ENCODE measurements at places on chromosomes 5 and 9.

DNA sequence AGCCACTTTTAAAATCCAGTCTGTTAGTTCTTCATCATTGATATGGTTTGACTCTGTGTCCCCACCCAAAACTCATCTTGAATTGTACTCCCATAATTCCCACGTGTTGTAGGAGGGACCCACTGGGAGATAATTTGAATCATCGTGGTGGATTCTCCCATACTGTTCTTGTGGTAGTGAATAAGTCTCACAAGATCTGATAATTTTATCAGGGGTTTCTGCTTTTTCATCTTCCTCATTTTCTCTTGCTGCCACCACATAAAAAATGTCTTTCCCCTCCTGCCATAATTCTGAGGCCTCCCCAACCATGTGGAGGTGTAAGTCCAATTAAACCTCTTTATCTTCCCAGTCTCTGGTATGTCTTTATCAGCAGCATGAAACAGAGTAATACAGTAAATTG is 26.9 kb upstream of the SH3TC2 start:
- DNase-seq: no peak

GRCh38 chr5:43256261-43256966 is 56.8 kb downstream of the HMGCS1 start:
- no peak for DNase-seq

DNA sequence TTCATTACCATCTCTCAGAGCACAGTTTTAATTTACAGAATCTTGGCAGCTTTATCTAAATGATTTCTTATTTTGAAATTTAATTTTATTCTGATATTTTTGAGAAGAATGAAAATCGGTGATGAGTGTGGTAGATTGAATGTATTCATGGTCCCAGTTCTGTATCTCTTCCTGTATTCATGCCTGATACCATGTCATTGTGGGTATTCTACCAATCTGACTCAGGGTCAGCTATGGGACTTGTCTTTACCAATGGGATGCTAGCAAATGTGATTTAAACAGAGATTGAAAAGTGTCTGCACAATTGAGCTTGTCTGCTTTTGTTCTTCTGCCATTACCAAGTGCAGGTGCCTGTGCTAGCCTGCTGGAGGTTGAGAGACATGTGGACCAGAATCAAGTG is 17.8 kb upstream of the ZNF618 start:
- DNase-seq: no peak

GRCh38 chr5:171470420-171470819 is 51.0 kb downstream of the FGF18 start:
- DNase-seq: no peak

GRCh38 chr5:86878250-86878649 is 260.5 kb downstream of the COX7C start:
- DNase-seq: no peak

DNA sequence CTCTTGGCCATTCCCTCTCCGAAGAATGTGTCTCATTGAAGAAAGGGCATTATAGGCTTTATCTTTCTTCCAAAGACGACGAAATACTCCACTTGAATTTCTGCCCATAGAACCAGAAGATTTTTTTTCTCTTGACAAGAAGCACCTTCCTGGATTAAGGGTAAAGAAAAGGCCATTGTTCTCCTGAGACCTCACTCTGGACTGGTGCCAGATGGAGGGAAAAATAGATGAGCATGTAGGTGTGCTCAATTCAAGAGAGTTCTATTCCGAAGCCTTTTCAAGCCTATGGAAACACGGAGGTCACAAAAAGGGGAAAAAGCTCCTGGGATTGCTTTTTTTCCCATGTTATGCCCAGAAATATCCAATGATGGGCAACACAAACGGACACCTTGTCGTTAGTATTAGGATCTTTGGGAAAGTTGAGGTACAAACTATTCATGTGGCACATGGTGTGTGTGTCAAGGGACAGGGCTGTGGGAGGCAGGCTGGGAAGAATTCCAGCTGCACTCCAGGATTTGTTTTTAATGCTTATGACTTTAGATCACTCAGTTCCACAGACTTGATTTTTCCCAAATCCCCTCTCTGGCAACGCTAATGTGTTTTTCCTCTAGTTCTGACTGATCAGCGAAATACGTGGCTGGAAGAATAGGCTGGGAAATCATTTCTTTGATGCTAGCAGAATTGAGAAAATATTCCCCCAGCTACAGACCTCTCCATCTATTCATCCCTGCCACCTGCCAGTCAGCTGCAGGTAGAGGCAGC is 89.9 kb downstream of the SIL1 start:
- DNase-seq: peak; percentile 38

GRCh38 chr5:112689155-112689909 is 48.4 kb upstream of the APC start:
- DNase-seq: no peak

GRCh38 chr9:89006267-89006666 is 15.0 kb downstream of the S1PR3 start:
- DNase-seq: peak; percentile 15

GRCh38 chr9:136377341-136378169 is 4.1 kb upstream of the CARD9 start:
- no peak for DNase-seq

DNA sequence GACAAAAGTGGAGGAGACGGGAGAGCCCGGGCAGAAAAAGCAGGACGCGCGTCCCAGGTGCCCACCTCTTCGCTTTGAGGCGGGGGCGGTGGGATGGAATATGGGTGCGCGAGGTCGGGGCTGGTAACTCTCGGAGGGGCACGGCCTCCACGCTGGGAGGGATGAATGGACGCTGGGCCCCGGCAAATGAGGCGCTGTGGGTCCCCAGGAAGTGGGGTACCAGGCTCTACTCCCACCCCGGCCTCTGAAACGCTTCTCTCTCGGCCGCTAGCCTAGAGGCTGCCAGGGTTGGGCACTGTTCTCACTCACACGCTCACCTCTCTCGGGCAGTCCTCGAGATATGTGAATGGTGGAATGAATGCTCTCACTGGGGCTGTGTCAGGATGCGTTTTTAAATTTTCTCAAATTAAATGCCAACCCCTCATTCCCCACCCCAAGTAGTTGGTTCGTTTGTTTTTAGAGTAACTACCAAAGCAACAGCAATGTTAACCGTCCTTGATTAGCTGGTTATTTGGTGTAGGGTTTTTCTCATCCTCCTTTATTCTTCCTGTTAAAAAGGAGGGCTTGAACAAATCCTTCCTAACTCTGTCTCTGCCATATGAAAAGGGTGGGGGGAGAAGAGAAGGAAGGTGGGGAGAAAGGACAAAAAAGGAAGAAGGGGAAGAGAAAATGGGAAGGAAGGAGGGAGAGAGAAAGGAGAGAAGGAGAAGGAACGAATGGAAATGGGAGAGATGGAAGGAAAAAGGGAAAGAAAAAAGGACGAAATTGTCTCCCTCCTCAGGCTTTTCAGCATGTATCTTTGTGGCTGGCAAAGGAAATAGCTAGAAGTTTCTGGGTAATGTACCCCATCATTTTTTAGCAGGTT is 1.3 kb upstream of the EBF1 start:
- DNase-seq: no peak

DNA sequence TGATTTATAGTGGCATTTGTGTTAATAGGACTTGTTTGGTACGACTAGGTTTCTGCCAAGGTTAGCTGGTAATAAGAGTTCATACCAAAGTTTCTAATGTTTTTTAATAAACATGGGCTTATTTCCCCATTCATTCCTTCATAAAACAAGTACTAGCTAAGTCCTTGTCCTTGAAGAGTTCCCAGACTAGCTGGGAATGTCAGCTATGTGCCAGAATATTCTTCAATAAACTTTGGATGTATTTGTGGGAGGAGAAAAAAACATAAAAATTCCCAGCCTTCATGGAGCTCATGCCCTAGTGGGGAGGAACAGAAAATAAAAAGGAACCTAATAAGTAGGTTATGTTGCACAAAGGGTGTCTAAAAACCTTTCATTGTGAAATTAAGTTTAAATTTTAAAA is 176.9 kb downstream of the DENND1A start:
- DNase-seq: no peak

DNA sequence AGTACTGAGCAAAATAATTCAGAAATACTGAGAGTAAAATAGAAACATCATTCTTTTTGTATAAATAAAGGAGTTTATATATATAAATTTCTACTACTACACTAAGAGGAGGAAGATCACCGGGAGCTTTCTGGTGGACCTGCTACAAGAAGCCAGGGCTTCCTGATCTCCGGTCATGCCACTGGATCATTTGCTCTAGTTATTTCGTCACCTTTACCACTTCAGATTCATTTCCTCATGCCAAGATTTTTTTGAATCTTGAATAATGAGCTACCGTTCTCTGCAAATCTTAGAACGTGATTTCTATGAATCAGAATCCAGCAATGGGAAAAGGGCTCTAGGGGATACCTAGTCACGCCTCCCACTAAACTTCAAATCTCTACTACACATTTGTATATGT is 51.9 kb upstream of the TBC1D9B start:
- no peak for DNase-seq

DNA sequence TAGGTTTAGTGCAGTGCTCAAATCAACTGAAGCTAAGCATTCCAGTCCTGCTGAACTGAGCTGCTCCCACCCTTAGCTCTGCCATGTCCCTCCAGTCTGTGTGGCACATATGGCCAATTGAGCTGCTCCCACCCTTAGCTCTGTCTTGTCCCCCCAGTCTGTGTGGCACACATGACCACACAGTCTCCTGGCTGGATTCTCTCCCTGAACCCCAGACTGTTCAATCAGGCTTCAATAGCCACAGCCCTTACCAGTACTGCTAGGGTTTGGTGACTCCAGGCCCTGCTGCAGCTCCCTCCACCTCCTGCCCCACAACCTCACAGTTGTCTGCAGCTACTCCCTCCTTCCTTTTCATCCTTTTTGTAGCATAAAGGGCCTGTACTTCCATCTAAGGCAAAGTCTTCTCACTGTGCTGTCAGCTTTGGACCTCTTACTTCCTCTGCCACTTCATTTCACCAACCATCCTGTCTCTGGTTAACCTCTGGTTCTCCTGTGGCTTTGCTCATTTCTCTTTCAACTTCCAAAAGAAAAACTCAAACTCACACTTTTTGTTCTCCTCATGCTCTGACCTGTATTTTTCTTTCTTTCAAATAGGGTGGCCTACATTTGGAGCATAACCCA is 50.8 kb downstream of the ADAMTS12 start:
- DNase-seq: no peak

- no peak for DNase-seq
Measured at GRCh38 chr5:116436674-116437350, 137.8 kb downstream of the SEMA6A start.

- DNase-seq: no peak
Measured at GRCh38 chr9:16387382-16387781, 483.1 kb downstream of the BNC2 start.

DNA sequence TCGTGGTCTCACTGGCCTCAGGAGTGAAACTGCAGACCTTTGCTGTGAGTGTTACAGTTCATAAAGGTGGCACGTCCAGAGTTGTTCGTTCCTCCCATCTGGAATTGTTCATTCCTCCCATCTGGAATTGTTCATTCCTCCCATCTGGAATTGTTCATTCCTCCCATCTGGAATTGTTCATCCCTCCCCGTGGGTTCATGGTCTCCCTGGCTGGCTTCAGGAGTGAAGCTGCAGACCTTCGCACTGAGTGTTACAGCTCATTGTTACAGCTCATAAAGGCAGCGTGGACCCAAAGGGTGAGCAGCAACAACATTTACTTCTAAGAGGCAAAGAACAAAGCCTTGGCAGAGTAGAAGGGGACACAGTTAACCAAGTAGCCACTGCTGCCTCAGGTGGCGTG is 69.1 kb downstream of the GCNT1 start:
- no peak for DNase-seq

- DNase-seq: no peak
Measured at GRCh38 chr5:147711019-147711418, 71.5 kb downstream of the JAKMIP2 start.

- DNase-seq: no peak
Measured at GRCh38 chr9:126173929-126174328, 152.7 kb upstream of the MVB12B start.

- no peak for DNase-seq
Measured at GRCh38 chr5:118919016-118919415, 69.3 kb downstream of the DTWD2 start.
